ENCODE measurements at places on chromosomes 5 and 9.

GRCh38 chr9:36442710-36443109 lies 42.6 kb upstream of the RNF38 start:
- DNase-seq: no peak

- no peak for DNase-seq
Observed at GRCh38 chr9:89878003-89878411, 273.2 kb downstream of the GADD45G start.

DNA sequence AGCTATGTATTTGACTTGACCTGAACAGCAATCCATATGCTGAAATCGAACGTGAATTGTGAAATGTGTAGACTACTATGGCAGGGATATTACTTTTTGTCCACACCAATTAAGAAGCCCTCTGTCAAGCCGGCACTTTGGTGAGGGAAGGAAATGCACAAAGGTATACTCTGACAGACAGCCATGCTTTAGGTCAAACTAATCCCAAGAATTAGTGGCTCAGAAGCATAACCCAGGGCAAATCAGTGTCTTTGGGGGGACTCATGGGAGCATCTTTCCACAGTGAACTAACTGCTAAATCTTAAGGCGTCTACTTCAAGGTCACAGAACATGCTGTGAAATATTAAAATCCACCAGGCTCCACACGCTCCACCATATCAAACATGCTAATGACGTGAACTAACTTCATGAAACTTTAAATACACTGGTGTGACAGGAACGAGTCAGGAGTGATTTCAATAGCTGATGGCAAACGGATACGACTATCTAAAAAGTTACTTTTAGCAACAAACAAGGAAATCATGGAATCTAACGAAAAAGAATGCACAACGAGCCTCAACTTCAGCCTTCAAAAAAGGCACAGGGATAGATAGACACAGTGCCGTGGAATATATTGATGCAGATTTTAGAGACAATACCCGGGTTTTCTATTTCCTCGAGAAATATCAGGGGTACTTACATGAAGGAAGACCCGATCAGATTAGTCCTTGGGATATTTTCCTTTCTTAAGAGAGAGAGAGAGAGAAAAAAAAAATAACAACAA lies 527 bp downstream of the MEF2C start:
- no peak for DNase-seq

DNA sequence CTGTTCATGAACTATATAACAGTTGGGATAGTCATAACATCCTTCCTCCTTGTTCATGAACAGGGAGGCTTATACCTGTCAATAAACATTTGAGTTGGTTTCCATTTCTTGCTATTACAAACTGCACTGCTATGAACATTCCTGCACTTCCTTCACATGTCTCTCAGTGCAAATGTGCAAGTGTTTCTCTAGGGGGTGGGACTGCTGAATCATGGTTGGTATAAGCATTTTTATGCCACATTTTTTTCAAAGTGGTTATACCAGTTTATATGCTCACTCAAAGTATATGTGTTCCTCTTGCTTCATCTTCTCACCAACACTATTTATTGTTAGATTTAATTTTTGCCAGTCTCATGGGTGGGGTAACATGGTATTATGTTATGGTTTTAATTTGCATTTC lies 25.8 kb upstream of the TPD52L3 start:
- no peak for DNase-seq

DNA sequence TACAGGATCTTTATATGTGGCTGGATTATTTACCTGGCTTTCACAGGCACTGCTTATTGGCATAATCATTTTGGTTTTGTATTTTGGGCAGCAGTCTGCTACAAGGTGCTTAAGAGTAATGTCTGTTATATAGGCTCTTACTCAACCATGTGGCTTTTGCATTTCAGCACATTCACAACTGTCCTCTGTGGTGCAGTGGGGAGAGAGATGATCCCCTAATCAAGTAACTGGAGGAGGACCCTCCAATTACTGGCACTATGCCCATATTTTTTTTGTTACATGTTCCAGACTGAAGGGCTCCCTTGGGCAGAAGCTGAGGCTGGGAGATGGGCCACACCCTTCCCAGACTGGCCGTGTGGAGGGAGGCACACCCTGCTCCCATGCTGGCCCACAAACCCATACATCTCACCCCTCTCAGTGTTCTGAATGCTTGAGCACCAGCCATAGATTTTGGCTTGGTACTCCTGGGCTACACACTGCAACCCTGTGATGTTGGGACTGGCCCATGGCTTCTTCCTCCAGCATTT lies 173.5 kb downstream of the FAM174A start:
- DNase-seq: no peak

DNA sequence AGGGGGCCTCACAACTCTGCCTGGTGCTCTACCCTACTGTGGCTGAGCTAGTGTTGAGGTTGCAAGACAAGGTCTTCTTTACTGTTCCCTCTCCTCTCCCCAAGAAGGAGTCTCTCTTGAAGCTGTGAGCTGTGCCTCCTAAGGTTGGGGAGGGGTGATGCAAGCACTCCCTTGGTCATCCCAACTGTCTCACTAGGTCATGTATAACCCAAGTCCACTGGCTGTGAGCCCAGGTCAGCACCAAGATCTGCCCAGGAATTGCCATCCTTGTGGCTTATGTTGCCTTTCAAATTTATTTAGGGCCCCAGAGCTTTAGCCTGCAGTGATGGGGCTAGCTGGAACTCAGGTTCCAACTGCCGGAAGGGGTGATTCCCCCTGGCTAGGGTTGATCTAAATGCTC lies 10.3 kb upstream of the YTHDC2 start:
- no peak for DNase-seq

DNA sequence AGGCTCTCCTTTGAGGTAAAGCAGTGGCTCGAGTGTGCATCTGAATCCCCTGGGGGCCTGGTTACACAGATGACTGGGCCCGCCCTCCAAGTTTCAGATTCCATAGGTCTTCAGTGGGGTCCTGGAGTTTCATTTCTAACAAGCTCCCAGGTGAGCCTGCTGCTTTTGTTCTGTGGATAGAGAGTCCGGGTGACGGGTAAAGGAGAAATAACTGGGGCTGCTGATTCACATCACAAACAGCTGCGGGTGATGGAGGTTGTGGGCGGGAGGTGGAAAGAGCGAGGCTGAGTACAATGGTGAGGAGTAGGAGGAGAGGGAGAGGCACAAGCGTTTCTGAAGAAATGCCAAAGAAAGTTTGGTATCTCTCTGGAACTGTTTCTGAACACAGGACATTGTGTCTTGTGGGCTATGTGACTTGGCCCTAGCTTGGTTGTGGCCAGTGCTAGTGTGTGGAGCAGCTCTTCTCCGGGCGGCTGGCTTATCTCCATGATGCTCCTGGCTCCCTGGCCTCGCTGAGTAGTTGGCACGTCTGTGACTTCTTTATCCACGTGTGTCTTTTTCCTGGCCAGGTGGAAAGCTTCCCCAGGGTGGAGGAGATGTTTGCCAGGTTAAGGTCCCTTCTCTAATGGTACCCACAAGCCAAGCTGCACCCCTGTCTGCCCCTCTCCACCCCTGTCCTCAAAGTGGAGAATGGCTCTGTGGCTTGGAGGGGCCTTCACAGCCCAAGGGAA lies 61.7 kb downstream of the HSPA4 start:
- DNase-seq: no peak

DNA sequence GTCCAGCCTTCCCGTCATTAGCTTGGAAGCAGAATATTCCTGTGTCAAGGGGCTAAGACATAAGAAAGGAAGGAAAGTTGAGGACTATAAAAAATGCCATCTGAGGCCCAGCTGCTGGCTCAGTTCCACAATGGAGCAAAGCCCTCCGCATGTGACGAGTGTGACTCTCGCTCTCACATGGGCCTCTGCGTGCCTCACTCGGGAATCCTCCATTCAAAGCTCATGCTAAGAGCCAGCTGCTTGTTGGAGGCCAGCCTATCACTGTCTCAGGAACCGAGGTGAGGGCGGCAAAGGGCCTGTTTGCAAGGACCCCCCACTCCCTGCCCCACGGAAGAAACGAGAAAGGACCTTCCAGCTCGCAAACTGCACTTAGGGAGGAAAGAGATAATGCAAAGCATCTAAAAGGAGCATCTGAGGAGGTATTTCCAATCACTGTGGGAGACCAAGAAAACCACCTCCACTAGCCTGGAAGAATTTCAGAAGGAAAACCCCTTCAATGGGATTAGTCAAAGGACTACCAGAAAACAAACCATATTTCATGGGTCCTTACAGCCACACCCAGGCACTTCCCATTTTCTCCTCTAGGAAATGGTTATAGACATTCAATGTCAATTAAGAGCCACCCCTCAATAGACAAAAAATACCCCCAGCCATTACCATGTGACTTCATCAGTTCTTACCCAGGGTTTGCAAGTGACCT lies 95.3 kb downstream of the PRRT1B start:
- no peak for DNase-seq

- DNase-seq: no peak
Observed at GRCh38 chr5:41788941-41789368, 81.3 kb downstream of the OXCT1 start.

GRCh38 chr5:92930057-92930456 lies 651.0 kb downstream of the NR2F1-AS1 start:
- no peak for DNase-seq

- no peak for DNase-seq
Observed at GRCh38 chr5:169169783-169170182, 131.2 kb downstream of the SLIT3 start.

DNA sequence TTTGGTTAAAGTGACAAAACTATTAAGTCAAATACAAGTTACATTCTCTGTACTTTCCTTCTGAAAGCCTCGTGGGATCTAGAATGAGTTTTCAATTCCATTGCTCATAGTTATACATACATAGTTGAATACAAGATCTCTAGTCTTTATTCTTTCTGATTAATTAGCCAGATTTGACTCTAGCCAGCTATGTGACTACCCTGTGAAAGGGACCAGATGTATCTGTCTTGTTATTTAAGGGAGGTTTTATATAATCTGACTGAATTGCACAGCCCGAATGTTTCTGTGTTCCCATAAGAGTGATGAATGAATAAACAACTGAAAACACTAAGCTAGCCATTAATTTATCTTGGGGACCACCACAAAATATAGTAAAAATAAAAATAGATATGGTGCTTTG lies 166.7 kb downstream of the TMEM167A start:
- DNase-seq: no peak
